Activated naive CD8-positive, alpha-beta T cell treated with anti-CD3 and anti-CD28 coated beads for 36 hours (primary cell): ENCODE measurements at places on chromosomes 3 and 15.
A peak's percentile ranks its signal among the peaks of the same experiment; 100 is the strongest.

DNA sequence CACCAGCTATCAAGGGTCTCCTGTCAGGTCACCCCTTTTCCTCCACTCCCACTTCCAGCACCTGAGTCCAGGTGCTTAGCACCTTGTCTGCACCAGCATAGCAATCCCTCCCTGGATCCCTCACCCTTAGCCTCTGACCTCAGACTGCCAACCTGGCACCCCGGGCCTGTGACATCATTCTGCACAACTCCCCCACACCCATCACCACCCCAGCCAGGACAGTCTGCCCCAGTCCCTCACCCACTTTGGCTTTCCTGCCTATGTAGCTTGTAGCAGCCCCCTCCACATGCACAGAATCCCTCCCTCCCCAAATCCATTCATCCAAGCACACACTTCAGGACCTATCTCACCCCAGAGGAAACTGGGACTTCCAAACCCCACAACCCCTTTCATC is 819 bp upstream of the PLXNB1 start:
- H3K27ac ChIP-seq = no peak overlapping the region
- peak overlapping the region; percentile 11 for H3K4me3 ChIP-seq
- H3K27me3 ChIP-seq = peaks cover 7% of the 10 kb centered on the region

DNA sequence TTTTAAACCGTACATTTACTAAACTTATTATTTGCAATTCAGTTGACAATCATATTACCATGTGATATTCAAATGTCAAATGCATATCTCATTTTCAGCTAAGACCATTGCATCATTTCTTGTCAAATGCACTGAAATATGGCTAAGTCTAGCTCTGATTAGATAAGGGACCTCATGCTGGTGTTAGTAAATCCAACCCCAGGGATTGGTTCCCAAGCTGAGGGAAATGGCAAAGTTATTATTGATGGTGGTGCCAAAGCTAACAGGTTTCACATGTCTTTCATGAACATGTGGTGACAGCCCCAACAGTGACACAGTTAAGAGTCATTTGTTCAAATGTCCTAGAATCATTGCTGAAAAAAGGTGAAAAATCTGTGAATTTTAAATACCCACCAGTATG is 641.1 kb downstream of the MECOM start:
- no peaks in the 10 kb centered on the region for H3K36me3 ChIP-seq
- no peaks in the 10 kb centered on the region for H3K4me1 ChIP-seq
- H3K27me3 ChIP-seq = no peaks in the 10 kb centered on the region
- H3K4me3 ChIP-seq = no peak overlapping the region
- no peak for DNase-seq

DNA sequence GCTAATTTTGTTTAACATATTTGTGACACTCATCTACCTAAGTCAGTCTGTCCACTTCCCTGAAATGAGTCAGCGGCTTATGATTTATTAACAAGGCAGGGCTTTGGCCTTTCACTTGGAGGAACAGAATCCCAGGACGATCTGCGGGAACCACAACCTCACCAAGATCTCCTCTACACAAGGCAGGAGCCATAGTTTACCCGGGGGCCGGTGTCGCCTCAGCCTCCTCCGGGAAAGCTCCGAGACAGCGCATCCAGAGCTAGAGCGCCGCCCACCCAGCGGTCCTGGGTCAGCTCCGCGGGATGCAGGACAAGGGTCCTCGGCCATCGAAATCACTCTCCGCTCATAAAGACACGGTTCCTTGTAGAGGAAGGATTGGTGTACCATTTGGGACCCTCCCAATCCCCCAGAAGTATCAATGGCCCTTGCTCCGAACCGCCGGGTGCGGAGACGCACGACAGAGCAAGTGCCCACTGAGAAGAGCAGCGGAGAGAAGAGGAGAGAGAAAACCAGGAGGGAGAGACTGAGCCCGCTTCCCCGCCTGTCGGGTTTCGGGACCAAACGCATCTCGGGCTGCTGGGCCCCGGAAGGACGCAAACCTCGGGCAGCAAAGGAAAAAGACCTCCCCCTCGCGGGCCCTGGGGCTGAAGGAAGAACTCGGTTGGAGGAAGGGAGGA is 13.1 kb upstream of the ALCAM start:
- peaks cover 25% of the 10 kb centered on the region for H3K4me1 ChIP-seq
- DNase-seq = no peak
- peaks cover 51% of the 10 kb centered on the region for H3K27me3 ChIP-seq
- no peak overlapping the region for H3K27ac ChIP-seq
- H3K36me3 ChIP-seq = no peaks in the 10 kb centered on the region

- DNase-seq = peak; percentile 56
- H3K27me3 ChIP-seq = peaks cover 14% of the 10 kb centered on the region
- H3K36me3 ChIP-seq = no peaks in the 10 kb centered on the region
- H3K4me3 ChIP-seq = no peak overlapping the region
These were observed 20.3 kb upstream of the CSPG4 start for GRCh38 chr15:75732809-75733451.

- DNase-seq = no peak
- peaks cover 5% of the 10 kb centered on the region for H3K27me3 ChIP-seq
- no peaks in the 10 kb centered on the region for H3K4me1 ChIP-seq
- peak overlapping the region; percentile 29 for H3K4me3 ChIP-seq
- no peak overlapping the region for H3K27ac ChIP-seq
These were observed 44.8 kb upstream of the KCNH8 start for GRCh38 chr3:19103510-19103909.

DNA sequence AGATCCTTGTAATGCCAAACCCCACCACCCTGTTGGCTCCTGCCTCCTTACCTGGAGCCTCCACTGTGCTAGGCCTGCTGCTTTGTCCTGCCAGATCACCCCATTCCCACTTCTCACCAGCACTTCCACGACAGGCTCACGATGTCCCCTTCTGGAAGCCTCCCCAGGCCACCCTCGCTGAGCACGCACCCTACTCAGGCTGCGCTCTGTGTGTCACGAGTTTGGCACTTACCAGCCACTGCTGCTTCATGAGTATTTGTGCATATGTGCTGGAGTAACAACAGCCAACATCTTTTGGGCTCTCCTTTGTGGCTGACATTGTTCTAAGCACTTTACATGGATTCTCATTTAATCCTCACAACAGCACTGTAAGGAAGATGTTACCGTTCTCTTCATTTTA is 58.1 kb downstream of the PDIA5 start:
- H3K27me3 ChIP-seq = no peaks in the 10 kb centered on the region
- H3K27ac ChIP-seq = no peak overlapping the region
- H3K36me3 ChIP-seq = peaks cover 12% of the 10 kb centered on the region
- no peaks in the 10 kb centered on the region for H3K4me1 ChIP-seq
- H3K4me3 ChIP-seq = no peak overlapping the region

DNA sequence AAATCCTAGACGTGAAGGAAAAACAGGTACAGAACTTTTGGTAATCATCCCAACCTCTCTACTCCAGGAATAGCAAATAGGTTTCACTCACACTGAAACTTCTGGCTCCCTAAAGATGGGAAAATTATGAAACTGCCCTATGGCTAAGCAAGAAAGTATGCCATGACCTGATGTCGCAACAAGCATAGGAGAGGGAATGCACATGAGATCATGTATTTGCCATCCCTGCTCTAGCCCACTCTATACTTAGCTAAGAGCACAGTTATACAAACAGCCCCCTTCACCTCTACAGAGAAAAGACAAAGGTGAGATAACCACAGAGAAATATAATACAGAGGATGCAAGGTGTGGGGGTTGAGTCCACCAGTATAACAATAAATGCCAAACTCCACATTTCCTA is 102.7 kb downstream of the TBC1D5 start:
- H3K27me3 ChIP-seq = no peaks in the 10 kb centered on the region
- DNase-seq = no peak
- no peak overlapping the region for H3K4me3 ChIP-seq
- peaks cover 26% of the 10 kb centered on the region for H3K4me1 ChIP-seq
- H3K27ac ChIP-seq = no peak overlapping the region

- no peak for DNase-seq
- peaks cover 32% of the 10 kb centered on the region for H3K36me3 ChIP-seq
- H3K4me1 ChIP-seq = peaks cover 69% of the 10 kb centered on the region
- peak overlapping the region; percentile 100 for H3K27ac ChIP-seq
- peak overlapping the region; percentile 68 for H3K4me3 ChIP-seq
These were observed 28.0 kb downstream of the PSTPIP1 start for GRCh38 chr15:77022646-77023575.

GRCh38 chr15:67064607-67065530 is 533 bp upstream of the SMAD3 start:
- H3K27me3 ChIP-seq = peaks cover 18% of the 10 kb centered on the region
- peak overlapping the region; percentile 50 for H3K27ac ChIP-seq
- H3K4me1 ChIP-seq = peaks cover 32% of the 10 kb centered on the region
- peak overlapping the region; percentile 13 for H3K4me3 ChIP-seq
- peaks cover 6% of the 10 kb centered on the region for H3K36me3 ChIP-seq

DNA sequence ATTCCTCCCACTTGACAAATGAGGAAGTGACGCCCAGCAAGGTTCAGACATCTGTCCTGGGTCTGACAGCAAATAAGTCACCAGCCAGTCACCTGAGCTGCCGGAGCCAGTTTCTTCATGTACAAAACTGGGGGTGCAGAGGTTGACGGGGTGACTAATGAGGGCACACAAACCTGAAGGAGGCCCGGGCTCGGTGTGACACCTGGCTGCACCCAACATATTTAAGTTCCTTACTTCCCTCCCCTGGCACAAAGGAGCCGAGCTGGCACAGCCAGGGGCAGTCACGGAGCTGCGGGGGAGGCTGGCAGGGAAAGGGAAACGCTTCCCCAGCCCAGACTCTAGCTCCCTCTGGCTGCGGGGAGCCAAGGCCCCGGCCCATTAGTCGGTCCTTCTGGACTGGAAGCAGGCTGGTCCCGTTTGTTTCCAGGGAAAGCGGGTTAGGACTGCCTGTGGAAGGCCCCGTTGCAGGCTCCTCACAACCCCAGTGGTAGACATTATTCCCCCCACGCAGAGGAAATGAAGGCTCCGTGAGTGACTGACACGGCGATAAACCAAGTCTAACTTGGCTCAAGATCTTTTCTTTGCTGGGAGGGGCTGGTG is 2.3 kb downstream of the FBXL22 start:
- peak overlapping the region; percentile 90 for H3K4me3 ChIP-seq
- H3K4me1 ChIP-seq = peaks cover 55% of the 10 kb centered on the region
- DNase-seq = peak; percentile 39
- peak overlapping the region; percentile 92 for H3K27ac ChIP-seq
- no peaks in the 10 kb centered on the region for H3K27me3 ChIP-seq
- peaks cover 15% of the 10 kb centered on the region for H3K36me3 ChIP-seq

- no peaks in the 10 kb centered on the region for H3K36me3 ChIP-seq
- no peak overlapping the region for H3K27ac ChIP-seq
- no peak for DNase-seq
- peaks cover 7% of the 10 kb centered on the region for H3K4me1 ChIP-seq
- H3K4me3 ChIP-seq = no peak overlapping the region
These were observed 114.7 kb upstream of the TLE3 start for GRCh38 chr15:70212286-70212962.
